ENCODE measurements at places on chromosomes 7 and 10. TPM values are rescaled to one million over a fixed set of nuclear protein-coding genes. Genes with fewer than 3 reads are reported as not detected.

Gene SVOPL
- not detected for polyA plus RNA-seq

Gene CTAGE4
- polyA plus RNA-seq = not detected

Gene EVX1
- not detected for polyA plus RNA-seq

Gene RBP4
- polyA plus RNA-seq = not detected

Gene MMD2
- not detected for polyA plus RNA-seq

Gene CTAGE15
- 0.14 TPM for polyA plus RNA-seq

Gene PDE6C
- polyA plus RNA-seq = not detected

Gene TACR2
- polyA plus RNA-seq = not detected

Gene FAM237B
- polyA plus RNA-seq = not detected

Data from CD4-positive, CD25-positive, alpha-beta regulatory T cell (primary cell).